ENCODE measurements at places on chromosomes 1 and 21. TPM values are rescaled to one million over a fixed set of nuclear protein-coding genes. Genes with fewer than 3 reads are reported as not detected.
A peak's percentile ranks its signal among the peaks of the same experiment; 100 is the strongest.

- no peak for DNase-seq
Observed at GRCh38 chr1:41660570-41661427, 176.3 kb upstream of the EDN2 start.

- DNase-seq, result no peak
Observed at GRCh38 chr1:184881941-184882913, 92.1 kb downstream of the NIBAN1 start.

DNA sequence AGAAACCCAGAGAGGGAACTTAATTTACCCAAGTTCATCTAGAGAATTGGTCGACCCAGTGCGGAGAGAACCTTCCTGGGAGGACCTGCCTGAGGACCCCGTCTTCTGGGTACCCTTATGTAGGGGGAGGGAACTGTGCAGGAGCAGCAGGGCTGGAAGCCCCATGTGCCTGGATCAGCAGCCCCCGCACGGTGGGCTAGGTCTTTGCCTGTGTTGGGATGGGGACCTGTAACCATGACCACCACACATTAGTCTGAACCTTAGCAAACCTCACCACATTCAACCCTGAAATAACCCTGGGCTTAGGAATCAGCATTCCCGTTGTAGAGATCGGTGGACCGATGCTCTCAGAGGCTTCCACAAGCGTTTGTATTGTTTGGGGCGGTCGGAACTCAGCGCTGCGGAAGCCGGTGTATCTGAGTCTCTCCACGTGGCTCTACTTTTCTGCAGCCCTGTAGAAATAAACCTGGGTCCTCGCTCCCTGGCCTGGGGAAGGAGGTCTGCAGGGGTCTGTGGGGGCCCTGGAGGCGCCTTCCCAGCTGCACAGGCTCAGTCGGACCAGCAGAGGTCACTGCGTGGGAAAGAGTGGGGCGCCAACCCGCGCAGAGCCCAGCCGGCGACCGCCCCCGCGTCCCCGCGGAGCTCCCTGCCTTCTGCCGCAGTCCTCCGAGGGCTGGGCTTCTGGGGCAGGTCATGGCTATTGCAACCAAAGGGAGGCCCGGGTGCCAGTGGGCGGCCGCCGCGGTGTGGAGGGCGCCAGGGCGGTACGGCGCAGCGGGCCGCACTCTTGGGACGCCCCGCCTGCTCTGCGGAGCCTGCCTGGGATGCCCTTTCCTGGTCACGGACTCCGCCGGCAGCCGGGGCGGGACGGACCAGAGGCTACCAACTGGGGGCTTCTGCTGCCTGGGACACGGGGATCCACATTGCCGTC is 36.2 kb upstream of the KCNA10 start:
- peak; percentile 7 for DNase-seq

DNA sequence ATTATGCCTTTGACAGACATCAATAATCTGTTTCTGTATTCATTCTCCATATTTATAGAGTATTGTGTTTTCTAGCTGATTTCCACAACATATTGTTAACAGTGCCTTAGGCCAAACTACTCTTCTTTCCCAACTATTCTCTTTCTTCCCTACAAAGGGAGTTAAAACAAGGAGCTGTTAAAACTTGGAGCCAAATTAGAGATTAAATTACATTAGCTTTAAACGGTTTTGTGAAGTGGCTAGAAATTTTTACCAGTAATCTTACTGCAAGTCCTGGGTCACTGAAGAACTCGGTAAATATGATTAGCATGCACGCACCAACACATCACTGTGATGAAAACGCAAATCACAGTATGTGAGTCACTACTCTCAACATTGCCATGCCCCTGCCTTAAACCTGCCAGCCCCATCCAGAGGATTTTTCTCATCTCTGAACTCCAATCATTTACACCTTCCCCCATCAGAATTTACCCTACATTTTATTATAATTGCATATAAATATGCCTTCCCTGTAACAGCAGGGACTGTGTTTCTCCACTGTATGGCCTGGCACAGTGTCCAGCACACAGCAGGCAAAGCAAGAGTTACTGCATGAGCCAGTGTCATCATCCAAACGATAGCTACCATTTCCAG is 1.5 kb upstream of the PRDX6 start:
- DNase-seq, result peak; percentile 84

- DNase-seq, result no peak
Observed at GRCh38 chr1:9420835-9421532, 118.3 kb upstream of the SLC25A33 start.

DNA sequence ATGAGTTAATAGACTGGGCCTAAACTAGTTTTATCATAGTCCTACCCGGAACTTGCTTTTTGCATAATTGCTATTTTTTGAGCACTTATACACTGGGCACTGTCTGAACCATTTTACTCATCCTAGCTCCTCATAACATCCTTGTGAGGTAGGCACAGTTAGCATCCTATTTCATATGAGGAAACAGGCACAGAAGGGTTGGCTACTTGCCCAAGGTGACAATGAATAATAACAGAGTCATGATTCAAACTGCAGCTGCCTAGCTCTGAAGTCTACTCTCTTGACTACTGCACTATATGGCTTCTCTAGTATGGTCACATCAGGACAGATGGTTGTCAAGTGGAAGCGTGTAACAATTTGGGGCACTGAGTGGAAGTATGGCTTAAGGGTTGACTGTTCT is 18.2 kb upstream of the RC3H1 start:
- no peak for DNase-seq

- no peak for DNase-seq
Observed at GRCh38 chr1:231093156-231093922, 53.3 kb upstream of the FAM89A start.

The APCS gene
- total RNA-seq, result not detected

The S1PR1 gene
- total RNA-seq, result 12.9 TPM

DNA sequence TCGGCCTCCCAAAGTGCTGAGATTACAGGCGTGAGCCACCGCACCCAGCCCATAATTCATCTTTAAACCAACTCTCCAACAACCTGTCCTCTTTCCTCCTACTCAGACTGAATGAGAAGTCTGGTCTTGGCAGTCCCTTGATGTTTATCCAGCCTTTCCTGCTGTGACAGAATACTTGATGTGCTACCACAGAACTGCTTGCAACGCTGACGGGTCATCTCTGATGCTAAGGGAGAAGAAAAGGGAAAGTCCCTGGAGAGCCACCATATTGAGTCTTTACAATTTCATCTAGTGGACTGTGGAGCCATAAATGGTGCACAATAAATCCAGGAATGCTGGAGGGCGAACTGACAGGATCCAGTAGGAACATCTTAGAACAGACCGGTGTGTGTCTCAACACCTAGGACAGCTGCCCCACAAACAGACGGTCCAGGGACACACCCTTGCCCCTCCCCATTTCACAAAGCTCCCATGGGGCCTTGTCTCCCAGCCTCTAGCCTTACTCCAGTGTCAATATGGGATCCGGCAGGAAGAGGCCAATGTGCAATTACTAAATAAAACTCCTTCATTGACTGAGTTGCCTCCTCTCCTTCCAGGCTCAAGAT is 30.7 kb downstream of the JAK1 start:
- DNase-seq, result no peak

The NECAP2 gene
- 90.5 TPM for total RNA-seq

- DNase-seq, result peak; percentile 51
Observed at GRCh38 chr1:63148825-63149645, 173.3 kb upstream of the FOXD3 start.

DNA sequence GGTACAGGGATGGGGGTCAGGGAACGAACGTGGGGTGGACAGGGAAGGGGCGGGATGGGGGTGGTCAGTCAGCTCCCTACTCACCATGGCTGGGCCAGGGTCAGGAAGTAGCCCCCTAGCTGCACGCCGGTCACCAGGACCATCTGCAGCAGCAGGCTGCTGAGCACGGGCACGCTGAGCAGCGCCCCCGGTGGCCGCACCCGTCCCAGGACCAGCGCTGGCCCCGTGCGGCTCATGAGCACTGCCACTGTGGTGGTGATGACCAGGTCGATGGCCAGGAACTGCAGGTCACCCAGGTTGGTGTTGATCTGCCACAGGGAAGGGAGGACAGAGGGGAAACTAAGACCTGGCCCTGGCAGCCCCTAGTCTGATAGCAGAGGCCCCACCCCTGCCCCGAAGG is 6.5 kb upstream of the MFAP2 start:
- DNase-seq, result no peak

The FAM3B gene
- total RNA-seq, result not detected

GRCh38 chr1:27528818-27529703 is 39.1 kb upstream of the WASF2 start:
- peak; percentile 89 for DNase-seq

- DNase-seq, result no peak
Observed at GRCh38 chr1:18647681-18648214, 17.1 kb downstream of the PAX7 start.

GRCh38 chr1:175539986-175540385 is 203.4 kb downstream of the TNR start:
- no peak for DNase-seq

The KRTAP19-1 gene
- total RNA-seq, result not detected

The C1orf226 gene
- under 0.01 TPM for total RNA-seq

- DNase-seq, result peak; percentile 64
Observed at GRCh38 chr1:183896466-183897048, 91.6 kb downstream of the RGL1 start.

- DNase-seq, result peak; percentile 77
Observed at GRCh38 chr1:64161357-64161941, 42.0 kb upstream of the UBE2U start.

GRCh38 chr1:221573756-221574155 is 168.1 kb downstream of the DUSP10 start:
- DNase-seq, result no peak

DNA sequence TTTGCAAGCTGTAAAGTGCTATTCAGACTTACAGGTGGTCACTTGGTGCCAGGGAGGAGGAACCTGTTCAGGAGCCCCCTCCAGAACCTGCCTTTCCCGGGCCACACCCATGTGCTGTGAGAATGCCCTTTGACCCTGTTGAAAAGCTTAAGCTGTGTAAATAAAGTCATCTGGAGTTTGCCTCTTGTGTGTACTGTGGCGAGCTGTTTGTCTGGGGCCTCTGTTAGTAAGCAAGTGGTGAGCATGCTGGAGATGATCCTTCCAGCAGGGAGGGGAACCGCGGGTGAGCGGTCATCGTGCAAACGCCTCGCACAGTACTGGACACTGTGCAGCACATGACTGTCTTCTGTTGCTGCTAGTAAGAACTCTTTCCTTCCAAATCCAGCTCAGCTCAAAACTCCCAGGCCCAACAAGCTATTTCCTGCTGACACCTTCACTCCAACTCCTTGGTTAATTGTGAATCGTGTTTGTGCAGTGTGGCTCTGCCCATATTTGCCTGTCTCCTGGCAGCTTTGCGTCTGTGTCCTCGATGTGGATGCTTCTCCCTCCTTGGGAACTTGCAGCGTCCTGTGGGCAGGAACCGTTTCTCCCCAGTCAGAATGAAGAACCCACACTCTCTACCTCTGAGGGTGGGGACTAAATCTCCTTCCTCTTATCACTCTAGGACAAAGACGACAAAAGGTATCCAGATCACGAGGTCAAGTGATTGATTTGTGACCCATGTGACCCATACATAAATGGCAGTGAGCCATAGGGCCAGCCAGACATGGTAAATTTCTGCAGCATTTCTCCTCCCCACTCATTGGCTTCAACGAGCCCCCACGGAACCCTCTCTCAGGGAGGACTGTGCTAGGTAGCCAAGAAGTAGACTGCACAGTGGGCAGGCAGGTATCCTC is 13.9 kb upstream of the BTG2 start:
- peak; percentile 64 for DNase-seq

- no peak for DNase-seq
Observed at GRCh38 chr1:221066351-221067001, 187.2 kb downstream of the HLX start.

DNA sequence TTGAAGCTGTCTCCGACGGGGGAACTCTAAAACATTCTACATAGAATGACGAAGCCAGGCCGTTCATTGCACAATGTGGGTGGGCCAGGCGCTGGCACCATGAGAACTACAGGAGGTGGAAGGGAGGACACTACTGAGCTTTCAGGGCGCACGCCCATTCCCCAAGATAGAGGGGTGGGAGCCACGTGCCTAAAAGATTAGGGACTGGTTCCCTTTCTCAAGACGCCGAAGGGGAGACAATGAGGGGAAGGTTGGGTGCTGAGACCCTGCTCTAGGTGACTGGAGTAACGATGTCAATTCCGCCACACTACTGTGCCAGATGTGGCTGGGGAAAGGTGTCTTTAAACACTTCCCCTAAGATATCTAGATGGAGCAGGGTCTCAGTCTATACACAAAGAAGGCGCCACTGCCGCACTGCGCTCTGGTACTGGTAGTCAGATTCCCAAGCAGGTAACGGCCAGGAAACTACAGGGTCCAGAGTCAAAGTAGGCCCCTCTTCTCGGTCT is 782 bp downstream of the CSDE1 start:
- peak; percentile 76 for DNase-seq

DNA sequence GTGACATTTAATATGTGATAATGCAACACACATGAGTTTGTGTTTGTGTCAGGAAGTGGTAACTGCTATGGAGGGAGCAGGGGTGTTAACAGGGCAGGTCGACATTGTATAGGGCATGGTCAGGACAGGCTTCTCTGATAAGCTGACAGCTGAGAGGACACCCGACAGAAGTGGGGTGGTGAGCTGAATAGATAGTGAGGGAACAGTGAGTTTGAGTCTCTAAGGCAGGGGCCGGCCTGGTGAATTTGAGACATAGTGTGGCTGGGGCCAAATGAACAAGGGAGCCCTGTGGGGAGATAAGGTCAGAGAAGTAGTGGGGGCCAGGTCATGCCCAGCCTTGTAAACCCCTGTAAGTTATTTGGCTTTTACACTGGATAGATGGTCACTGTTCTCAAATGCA is 217.4 kb upstream of the KIAA0040 start:
- no peak for DNase-seq

- no peak for DNase-seq
Observed at GRCh38 chr1:48221122-48221521, 1.4 kb upstream of the SLC5A9 start.

- DNase-seq, result no peak
Observed at GRCh38 chr1:241590719-241591118, 49.5 kb downstream of the CHML start.

- peak; percentile 74 for DNase-seq
Observed at GRCh38 chr21:45078877-45079281, 4.5 kb downstream of the ADARB1 start.

DNA sequence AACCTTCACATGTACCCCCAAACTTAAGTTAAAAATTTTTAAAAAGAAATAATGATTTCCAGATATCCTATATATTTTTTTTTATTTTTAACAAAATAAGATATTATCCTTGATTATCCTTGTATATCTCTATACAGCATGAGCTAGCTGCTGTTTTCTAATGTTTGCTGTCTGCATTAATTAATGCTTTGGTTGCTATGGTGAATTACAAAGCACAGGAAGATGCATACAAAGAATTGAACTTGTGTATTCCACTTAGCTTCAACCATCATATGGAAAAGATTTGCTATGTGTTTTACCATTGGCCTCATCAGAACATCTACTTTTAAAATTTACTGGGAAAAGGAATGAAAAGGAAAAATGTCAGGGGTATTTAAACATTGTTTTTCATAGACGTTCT is 35.4 kb downstream of the VPS45 start:
- DNase-seq, result no peak
